ENCODE measurements at places on chromosomes 1 and 21.

GRCh38 chr1:86868477-86868876 is 45.4 kb downstream of the SELENOF start:
- no peak for DNase-seq

DNA sequence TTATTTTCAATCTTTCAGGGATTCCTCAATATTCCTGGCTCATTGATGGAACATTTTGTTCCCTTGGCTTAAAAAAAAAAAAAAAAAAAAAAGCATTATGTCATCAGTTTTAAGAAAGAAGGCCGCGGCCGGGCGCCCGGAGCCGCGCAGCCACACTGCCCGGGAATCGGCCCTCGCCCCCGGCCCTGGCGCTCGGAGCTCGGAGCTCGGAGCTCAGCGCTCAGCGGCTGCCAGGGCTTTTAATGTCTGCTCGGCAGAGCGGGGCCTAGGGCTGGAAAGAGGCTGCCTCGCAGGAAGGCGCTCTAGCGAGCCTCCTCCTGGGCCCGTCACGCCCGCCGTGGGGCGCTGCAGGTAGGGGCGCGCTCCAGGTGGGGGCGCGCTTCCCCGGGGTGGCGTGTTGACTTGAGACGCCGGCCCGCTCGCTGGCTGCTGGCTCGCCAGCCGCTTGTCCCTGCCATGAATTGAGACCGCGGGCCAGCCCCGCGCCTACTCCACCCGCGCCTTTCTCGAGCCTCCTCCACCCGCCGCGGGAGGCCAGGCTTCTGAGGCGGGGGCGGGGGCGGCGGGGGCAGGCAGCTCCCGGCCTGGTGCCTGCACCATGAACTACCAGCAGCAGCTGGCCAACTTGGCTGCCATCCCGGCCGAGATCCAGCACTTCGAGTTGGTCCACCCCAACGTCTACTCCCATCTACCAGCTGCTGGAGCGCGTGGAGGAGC is 5.4 kb upstream of the TDRD5 start:
- DNase-seq, result peak; percentile 39

GRCh38 chr1:214640431-214641213 is 37.6 kb downstream of the CENPF start:
- DNase-seq, result no peak

DNA sequence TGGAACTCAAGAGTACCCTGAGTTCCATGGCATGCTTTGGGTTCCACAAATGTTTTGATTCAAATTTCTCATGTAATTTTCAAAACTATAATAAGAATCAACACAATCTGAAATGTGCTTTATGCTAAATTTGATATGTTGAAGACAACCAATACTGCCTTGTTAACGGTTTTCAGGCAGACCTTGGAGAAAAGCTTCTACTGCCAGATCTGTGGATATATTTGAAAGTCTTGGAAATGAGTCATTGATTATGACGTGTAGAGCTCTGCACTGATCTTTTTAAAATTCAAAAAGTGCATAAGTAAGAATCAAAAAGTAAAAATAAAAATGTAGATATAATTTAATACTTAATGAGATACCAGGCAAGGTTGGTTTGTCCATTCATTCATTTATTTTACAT is 74.0 kb upstream of the TNR start:
- no peak for DNase-seq

DNA sequence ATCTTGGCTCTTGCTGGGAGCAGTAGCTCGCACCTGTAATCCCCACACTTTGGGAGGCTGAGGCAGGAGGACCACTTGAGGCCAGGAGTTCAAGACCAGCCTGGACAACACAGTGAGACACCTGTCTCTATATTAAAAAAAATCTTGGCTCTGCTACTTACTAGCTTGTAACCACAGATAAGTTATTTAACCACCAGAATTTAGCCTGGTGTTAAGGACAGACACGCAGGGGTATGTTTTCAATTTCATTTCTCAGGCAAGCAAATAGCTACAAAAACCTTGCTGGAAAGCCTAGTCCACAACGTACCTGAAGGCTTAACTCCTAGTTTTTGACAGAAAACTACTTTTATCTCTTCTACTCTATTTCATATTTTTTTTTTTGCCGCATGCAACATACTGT is 24.8 kb upstream of the GFI1 start:
- no peak for DNase-seq

- DNase-seq, result peak; percentile 71
Observed at GRCh38 chr21:15274701-15275485, 210.1 kb upstream of the NRIP1 start.
